ENCODE measurements at places on chromosomes 11 and 22. TPM values are rescaled to one million over a fixed set of nuclear protein-coding genes. Genes with fewer than 3 reads are reported as not detected.

The HSPB2 gene
- total RNA-seq = 4.8 TPM

The FREY1 gene
- 0.67 TPM for total RNA-seq

The MCAM gene
- total RNA-seq = 127 TPM

The USH1C gene
- 0.55 TPM for total RNA-seq

The SHISA8 gene
- total RNA-seq = 0.34 TPM

The TRIM6 gene
- total RNA-seq = 4.2 TPM

The MS4A6E gene
- not detected for total RNA-seq

The TSSK2 gene
- 0.25 TPM for total RNA-seq

The PPP2R5B gene
- total RNA-seq = 27.8 TPM

The VSIG10L2 gene
- 0.43 TPM for total RNA-seq

The GAL3ST3 gene
- not detected for total RNA-seq

The ZNF280B gene
- total RNA-seq = 0.49 TPM

The P2RX6 gene
- 1.1 TPM for total RNA-seq

The C11orf91 gene
- total RNA-seq = 3.6 TPM

The CRYBB2 gene
- not detected for total RNA-seq

The ANKK1 gene
- 1.1 TPM for total RNA-seq

The LRRC4C gene
- 0.40 TPM for total RNA-seq

The TPBGL gene
- 0.58 TPM for total RNA-seq

The PNPLA5 gene
- not detected for total RNA-seq

The OR6T1 gene
- not detected for total RNA-seq

The SMC1B gene
- not detected for total RNA-seq

The PES1 gene
- 34.4 TPM for total RNA-seq

The SCGB1A1 gene
- 16.0 TPM for total RNA-seq

The TALDO1 gene
- 128 TPM for total RNA-seq

The FGF19 gene
- not detected for total RNA-seq

The APOA4 gene
- not detected for total RNA-seq

The MMP13 gene
- not detected for total RNA-seq

The CFAP300 gene
- total RNA-seq = 16.7 TPM

The RAB6A gene
- total RNA-seq = 93.2 TPM

The WT1 gene
- total RNA-seq = 0.92 TPM

The OR10A2 gene
- not detected for total RNA-seq

The OR6A2 gene
- 0.23 TPM for total RNA-seq

The OR2AT4 gene
- not detected for total RNA-seq

The UCP3 gene
- 2.8 TPM for total RNA-seq

The MRPL48 gene
- total RNA-seq = 37.3 TPM

The TMEM191C gene
- 0.31 TPM for total RNA-seq

The TMPRSS5 gene
- total RNA-seq = 1.8 TPM

The OR52N4 gene
- 0.28 TPM for total RNA-seq

The MUC15 gene
- total RNA-seq = 12.1 TPM

The TRAPPC4 gene
- 71.4 TPM for total RNA-seq

The QSER1 gene
- 59.9 TPM for total RNA-seq

The SMTNL1 gene
- not detected for total RNA-seq

The GSC2 gene
- not detected for total RNA-seq

The MAPK11 gene
- 15.3 TPM for total RNA-seq

The GGT5 gene
- 9.8 TPM for total RNA-seq

The CDCA5 gene
- 2.2 TPM for total RNA-seq

The PISD gene
- total RNA-seq = 25.7 TPM

The ZP1 gene
- not detected for total RNA-seq

The ARHGAP1 gene
- 87.9 TPM for total RNA-seq

The ASCL2 gene
- 2.4 TPM for total RNA-seq

The IFITM10 gene
- total RNA-seq = 18.8 TPM

The FAU gene
- 334 TPM for total RNA-seq

The MS4A18 gene
- not detected for total RNA-seq

All from lung (tissue), 17 donors.